ENCODE measurements at places on chromosomes 16 and 17.

GRCh38 chr17:7673239-7673638 lies 14.1 kb downstream of the TP53 start:
- no peak for DNase-seq

GRCh38 chr17:38890410-38890746 lies 20.5 kb downstream of the LASP1 start:
- no peak for DNase-seq

- DNase-seq = no peak
Measured at GRCh38 chr17:1322480-1322879, 43.0 kb downstream of the TRARG1 start.

GRCh38 chr16:25691519-25692091 lies at the start of gene HS3ST4:
Gene HS3ST4, plus strand, starts transcription at chr16:25691959.
- no peak for DNase-seq

- DNase-seq = no peak
Measured at GRCh38 chr17:66764506-66764905, 70.4 kb upstream of the CACNG5 start.

GRCh38 chr16:66578651-66579531 lies at the start of gene CMTM2:
Gene CMTM2, plus strand, starts transcription at chr16:66579463. Its CDS starts 145 bp downstream, at chr16:66579608.
- DNase-seq = no peak

- DNase-seq = no peak
Measured at GRCh38 chr16:83952940-83953795, at the start of gene OSGIN1. Gene OSGIN1, plus strand, starts transcription at chr16:83953240. Its CDS starts 4,432 bp downstream, at chr16:83957672.

DNA sequence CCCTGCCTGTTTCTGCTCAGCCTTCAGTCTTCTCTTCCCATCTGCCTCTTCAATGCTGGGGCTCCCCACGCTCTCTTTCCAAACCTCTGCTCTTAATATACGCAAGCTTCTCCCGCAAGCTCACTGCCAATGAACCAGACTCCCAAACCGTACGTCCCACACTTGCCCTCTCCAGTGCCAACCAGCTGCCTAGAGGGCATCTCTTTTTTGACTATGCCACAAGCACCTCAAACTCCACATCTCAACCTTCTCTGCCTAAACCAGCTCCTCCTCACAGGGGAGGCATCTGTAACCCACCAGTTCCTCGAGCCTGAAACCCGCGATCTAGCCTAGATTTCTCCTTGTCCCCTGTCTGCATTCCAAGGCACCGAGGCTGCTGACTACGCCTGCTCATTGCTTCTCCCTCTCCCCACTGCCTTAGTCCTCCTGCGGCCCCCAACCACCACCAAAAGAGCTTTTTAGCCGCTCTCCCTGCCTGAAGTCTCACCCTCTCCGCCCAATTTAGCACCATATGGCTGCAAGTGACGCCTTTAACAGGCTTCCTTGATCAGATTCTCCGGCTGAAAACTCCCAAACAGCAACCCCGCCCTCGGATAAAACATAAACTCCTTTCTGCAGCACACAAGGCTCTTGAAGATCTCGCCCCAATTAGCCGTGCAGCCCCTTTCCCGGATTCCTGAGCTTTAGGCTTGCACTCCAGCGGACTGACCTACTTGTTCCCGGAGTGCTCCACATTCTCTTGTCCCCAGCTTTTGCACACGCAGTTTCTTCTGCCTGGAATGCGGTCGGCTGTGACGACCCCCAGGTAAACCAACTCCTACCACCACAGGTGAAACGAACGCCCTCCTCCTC lies 1.5 kb downstream of the GGA2 start:
- no peak for DNase-seq

- no peak for DNase-seq
Measured at GRCh38 chr17:27630607-27631410, at the start of gene LGALS9. Gene LGALS9, plus strand, starts transcription at chr17:27631188. Its CDS starts 78 bp downstream, at chr17:27631266.

DNA sequence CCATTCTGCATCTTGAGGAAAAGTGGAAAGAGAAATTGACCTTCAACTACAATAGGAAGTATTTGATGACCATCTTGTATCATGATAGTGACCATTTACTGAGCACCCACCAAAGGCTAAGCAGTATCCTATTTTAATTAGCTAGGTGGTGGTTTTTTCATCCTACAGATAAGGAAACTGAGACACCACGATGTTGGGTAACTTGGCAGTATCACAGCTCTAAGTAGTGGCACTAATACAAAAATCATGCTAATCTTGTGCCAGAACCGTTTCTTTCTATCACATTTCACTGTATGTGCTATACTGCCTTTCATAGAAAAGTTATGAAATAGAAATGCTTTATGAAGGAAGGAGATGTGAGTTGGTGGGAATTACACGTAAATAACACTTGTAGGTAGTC lies 2.3 kb downstream of the EVI2B start:
- DNase-seq = no peak

DNA sequence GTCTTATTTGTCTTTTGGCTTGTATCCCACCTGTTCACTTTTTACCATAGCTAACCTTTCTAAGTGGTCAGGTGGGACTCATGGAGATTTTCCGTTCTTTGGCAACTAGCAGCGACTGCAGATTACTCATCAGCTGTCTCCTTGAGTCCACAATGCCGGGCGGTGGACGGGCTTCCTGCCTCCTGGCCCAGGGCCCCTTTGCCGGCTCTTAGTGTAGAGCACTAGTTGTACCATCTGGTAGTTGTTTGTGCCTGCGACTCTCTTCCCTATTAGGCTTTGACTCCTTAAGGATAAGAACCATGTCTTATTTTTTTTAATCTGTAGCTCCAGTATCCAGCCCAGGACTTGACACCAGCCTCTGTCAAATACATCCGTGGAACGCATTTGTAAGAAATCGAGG lies 399.9 kb downstream of the WWOX start:
- no peak for DNase-seq

DNA sequence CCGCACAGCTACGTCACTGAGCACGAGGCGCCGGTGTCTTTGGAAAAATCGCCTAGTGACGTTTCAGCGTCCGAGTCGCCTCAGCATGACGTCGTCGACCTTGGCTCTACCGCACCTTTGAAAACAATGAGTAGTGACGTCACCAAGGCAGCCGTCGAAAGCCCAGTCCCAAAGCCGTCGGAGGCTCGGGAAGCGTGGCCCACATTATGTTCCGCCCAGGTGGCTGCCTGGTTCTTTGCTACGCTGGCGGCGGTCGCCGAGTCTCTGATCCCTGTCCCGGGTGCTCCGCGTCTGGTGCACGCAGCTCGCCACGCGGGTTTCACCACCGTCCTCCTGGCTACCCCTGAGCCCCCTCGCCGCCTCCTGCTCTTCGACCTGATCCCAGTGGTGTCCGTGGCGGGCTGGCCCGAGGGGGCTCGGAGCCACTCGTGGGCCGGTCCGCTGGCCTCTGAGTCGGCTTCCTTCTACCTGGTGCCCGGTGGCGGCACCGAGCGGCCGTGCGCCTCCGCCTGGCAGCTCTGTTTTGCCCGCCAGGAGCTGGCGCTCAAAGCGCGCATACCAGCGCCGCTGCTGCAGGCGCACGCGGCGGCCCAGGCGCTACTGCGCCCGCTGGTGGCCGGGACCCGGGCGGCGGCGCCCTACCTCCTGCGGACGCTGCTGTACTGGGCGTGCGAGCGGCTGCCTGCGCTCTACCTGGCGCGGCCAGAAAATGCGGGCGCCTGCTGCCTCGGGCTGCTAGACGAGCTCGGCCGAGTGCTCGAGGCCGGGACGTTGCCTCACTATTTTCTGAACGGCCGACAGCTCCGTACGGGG lies 1.5 kb downstream of the TMEM102 start:
- peak; percentile 57 for DNase-seq

DNA sequence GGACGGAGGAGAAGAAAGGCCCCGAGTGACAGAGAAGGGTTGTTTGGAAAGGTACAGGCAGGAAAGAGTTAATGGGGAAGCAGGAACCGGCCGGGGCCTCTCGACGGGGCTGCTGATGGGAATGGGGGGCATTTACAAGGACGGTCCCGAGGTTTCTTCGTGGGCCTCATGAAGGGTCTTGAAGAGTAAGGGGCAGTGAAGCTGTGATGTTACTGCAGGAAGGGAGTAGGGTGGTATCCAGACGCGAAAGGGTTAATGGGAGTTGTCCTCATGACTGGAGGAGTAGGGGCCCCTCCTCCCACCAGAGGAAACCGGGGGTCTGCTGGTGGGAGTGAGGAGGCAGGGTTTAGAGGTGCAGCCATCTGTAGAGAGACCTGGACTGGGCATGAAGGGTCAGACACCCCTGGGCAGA lies 481 bp downstream of the PDK2 start:
- no peak for DNase-seq
